CD4-positive, alpha-beta T cell treated with Interleukin-4 for 4 hours (primary cell): ENCODE measurements at places on chromosomes 4 and X.

DNA sequence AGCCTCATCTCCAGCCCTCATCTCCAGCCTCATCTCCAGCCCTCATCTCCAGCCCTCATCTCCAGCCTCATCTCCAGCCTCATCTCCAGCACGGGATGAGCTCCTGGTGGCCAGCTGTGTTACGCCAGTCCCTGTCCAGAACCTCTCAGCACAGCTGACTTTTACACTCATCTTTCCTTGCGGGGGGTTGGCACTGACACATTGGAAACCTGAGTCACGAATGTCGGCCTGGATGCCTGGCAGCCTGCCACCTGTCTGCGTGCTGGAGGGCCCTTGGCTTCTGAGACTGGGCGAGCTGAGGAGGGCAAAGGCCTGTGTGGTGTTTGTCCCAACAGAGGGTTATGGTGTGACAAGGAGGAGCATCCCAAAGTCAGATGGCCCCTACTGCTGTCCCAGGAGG is 66.1 kb upstream of the HGFAC start:
- no peak for DNase-seq

DNA sequence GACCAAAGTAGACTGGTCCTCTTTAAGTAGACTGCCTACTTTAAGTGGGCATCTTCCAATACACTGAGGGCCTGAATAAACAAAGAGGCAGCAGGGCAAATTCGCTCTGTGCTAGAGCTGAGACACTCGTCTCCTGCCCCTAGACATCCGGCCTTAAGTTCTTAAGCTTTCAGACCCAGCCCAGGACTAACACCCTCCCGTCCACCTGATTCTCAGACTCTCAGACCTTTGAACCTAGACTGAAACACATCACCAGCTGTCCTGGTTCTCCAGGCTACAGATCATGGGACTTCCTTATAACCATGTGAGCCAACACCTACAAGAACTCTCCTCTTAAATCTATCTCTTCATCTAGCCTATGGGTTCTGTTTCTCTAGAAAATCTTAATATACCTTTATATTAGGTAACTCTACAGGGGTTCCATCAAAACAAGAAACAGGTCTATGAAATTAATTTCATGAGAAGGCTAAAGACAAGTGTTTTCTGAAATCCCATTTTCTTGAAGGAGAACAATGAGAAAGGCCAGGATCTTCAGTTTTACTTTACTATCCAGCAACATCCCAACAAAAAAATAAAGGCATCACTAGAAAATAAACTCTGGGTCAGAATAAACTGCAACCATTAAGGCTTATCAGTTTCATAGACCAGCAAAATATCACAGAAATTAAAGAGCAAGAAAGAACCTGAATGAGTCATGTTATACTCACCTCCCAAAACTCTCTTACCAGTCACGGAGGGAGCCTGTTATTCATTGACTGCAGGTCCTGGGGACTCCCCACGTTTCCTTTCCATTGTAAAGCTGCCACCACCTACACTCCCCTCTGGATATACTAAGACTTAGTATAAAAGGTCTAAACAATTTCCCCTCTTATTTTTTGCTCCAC is 14.8 kb downstream of the ADGRA3 start:
- no peak for DNase-seq

DNA sequence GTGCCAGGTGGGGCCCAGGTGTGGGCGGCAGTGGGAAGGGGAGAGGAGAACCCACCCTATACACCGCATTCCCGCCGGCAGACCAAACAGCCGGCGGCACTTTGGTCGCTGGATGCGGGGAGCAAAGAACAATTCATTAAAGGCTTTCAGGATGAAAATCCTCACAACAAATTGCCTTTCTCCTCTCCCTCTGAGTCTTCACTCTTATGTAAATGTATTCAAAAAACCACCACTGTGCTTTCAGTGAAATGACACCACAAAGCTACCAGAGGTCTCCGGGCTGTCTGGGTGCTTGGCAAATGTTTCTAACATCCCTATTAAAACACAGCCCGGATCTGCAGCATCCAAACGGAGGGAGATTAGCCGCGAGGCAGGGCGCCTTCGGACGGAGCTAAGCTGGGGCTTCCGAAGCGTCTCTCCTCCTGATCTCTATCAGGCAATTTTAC is 171.8 kb upstream of the TBL1X start:
- DNase-seq, result no peak

- DNase-seq, result no peak
These were observed 73.0 kb upstream of the NR3C2 start for GRCh38 chr4:148515248-148515647.

GRCh38 chr4:182554736-182555135 is 311.5 kb downstream of the TENM3 start:
- no peak for DNase-seq

GRCh38 chrX:45508454-45508853 is 307.8 kb upstream of the DIPK2B start:
- no peak for DNase-seq
